ENCODE measurements at places on chromosomes 12 and 14. TPM values are rescaled to one million over a fixed set of nuclear protein-coding genes. Genes with fewer than 3 reads are reported as not detected.

DNA sequence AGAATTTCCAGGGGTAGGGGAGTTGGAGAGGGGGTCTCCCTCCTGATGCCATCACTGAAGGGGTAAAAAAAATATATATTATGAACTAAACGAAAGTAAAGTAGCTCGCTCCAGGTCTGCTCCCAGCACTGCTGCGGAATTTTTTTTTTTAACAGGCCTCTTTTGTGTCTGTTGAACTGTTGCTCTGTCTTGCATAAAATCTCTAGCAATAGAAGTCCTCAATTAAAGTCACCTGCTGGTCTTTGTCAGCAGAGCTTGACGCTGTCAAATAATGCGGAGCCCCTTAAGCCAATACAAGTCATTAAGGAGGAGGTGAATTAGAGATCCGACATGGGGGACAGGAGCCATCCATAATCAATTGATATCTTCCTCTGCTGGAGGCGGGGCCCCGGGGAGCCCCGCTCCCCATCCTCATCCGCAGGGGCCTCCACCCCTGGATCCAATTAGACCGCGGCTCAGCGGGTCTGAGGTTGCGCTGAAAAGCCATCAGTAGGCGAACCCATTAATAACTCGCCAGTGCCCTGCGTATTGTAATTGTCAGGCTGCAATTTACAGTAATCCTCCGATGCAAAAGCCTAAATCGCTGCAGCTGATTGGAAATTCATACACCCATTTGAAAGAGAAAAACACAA lies 85.6 kb downstream of the DICER1 start:
- DNase-seq = no peak

- DNase-seq = no peak
Measured at GRCh38 chr12:93031028-93031427, 101.9 kb upstream of the EEA1 start.

DNA sequence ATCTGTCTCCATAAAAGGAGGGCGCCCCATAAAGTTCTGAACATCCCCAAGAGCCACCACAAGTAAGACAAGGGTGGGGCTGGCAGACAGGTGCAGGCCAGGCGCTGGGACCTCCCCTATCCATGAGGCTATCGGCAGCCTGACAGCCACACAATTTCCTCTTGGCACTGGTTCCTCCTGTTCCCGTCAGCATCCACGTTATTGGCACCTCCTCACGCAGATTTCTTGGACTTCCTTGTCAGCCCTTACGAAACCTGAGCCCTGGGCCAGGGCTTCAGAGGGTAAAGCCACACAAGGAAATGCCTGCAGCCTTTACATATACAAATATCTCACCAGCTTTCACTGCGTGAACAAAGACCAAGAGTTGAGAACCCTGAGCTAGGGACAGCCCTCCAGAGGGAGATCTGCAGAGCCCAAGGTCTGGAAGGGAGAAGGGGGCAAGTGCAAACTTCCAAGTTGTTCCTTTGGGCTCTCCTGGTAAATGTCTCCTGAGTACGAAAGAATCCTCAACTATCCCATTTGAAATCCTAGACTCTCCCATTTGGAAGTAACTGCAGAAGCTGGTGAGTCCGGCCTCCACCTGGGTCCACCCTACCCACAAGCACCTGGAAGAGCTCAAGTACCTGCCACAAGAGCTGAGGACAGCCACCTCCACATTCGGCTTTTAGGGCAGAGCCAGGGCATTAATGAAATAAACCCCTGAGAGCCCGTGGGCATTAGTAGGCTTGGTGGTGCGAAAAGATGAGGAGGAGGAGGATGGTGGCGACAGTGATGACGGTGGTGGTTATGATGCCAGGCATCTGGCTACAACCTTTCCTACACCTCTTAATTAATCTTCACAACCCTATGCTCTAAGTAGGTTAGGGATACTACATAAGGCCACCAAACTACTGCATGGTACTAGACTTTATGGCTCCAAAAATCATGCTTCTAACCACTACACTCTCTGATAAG lies 5.5 kb upstream of the TC2N start:
- no peak for DNase-seq

- peak; percentile 75 for DNase-seq
Measured at GRCh38 chr12:101839324-101840283, 8.8 kb upstream of the GNPTAB start.

DNA sequence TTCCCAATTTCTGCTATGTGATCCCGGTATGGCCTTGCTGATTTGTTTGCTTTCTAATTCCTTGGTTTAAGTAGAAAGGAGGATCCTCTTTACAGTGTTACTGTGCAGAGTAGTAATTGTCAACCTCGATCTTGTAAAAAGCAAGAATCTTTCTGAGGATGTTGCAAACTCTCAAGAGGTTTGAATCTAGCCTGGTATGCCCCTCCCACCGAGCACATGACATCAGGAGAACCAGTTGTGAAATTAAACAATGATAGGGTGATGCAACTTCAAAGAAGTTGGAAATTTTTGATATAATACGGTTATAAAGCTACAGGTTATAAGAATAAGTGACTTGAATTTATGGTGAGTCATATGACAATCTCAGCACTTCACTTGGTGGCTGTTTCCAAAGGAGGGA lies 35.0 kb upstream of the FUT8 start:
- no peak for DNase-seq

- DNase-seq = peak; percentile 66
Measured at GRCh38 chr14:94593749-94594431, 12.7 kb downstream of the SERPINA5 start.

GRCh38 chr14:53354336-53354735 lies 201.2 kb upstream of the DDHD1 start:
- DNase-seq = no peak

- DNase-seq = no peak
Measured at GRCh38 chr14:100623557-100623956, 36.3 kb upstream of the BEGAIN start.

DNA sequence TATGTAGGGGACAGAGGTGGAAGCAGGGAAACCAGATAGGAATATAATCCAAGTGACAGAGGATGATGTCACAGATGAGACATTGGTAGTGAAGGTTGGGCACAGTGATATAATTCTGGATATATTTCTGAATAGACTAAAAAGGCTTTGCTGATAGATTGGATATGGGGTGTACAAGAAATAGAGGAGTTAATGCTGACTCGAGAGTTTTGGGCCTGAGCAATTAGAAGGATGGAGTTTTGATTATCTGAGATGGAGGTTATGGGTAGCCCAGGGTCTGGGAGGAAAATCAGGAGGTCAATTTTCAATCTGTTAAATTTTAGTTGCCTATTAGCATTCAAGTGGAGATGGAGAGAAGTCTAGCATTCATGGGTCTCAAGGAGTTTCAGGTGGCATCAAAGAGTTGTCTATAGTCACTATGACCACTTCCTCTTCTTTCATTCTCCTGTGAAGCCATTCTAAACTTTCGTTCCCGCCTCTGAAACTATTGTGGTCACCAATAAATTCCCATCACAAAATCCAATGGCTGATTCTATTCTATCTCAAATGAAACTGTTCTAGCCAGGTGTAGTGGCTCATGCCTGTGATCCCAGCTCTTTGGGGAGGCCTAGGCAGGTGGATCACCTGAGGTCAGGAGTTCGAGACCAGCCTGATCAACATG lies 10.6 kb upstream of the ANO6 start:
- DNase-seq = no peak

DNA sequence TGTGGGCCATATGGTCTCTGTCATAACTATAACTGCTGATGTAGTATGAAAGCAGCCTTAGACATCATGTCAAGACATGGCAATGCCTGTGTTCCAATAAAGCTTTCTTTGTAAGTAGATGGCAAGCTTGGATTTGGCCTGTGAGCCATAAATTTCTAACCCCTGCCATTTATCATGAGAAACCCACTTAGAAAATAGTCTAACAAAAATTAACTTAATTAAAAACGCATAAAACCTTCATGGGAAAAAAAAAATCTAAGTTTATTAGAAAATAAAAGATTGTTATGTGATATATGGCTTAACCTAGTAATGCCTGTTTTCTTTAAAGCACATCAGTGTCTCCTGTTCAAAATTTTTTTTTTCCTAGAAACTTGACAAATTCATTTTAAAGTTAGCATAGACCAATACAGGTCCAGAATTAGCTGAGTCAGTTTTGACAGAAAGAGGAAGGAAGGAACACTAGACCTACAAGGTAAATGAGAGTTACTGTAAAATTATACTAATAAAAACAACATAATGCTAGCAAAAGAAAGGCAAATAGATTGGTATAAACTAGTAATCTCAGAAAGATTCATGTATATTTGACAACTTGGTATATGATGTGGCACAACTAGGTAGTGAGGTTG lies 68.2 kb downstream of the USP15 start:
- DNase-seq = no peak

DNA sequence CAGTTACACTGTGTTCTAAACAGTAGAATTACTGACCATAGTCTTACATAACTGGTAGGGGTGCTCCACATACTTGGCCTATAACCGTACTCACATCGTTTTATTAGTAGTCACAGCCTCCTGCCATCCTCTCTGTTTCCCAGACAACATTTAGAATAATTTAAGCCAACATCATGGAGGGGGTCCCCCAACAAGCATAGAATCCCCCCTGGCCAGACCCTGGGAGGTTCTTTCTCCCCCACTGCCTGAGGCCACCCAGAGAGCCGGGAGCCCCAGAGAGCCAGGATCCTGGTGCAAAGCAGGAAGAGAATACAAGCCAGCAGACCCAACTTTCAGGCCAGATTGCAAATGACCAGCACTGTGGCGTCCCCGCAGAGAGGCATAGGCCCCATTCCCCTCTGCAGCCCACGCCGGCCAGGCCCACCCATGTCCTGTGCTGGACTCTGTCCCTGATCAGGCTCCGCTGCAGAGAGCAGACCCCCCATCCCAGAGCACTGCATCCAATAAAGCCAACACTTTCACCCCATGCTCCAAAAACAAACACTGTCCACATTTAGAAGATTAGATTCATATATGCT lies 195.2 kb downstream of the NTF3 start:
- no peak for DNase-seq

DNA sequence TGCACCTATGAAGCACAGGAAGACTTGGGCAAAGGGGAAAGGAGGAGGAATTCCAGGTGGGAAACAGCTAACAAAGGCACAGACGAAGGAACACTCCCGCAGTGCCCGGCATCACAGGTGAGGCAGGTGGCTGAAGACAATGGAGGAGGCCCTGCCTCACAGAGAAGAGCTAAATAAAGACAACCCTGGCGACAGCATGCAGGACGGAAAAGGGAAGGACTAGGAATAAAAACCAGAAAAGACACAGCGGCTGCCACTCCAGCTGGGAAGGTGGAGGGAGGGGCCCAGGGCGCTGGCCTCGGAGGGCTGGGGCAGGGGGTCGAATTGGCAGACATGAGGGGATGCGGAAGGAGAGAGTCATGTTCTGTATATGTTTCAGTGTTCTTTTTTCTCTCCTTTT lies 43.0 kb upstream of the ANO2 start:
- DNase-seq = no peak

DNA sequence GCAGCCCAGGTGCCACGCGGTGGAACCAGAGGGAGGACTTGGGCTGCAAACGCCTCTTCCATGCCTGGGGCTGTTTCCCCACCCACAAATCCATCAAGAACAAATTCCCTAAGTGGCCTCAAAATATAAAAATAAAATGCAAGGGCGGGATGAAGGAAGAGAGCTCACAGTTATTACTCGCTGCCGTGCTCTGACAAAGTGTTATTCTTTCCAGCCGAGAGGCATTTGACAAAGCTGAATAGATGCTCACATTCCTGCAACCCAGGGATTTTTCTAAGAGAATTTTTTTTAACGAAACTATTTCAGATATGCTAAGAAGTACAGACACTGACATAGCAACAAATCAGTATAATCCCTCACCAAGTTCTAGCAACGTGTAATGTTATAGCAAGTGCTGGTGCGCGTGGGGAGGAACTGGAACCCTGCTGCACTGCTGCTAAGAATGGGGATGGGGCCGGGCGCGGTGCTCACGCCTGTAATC lies 70.7 kb downstream of the SCARB1 start:
- no peak for DNase-seq

DNA sequence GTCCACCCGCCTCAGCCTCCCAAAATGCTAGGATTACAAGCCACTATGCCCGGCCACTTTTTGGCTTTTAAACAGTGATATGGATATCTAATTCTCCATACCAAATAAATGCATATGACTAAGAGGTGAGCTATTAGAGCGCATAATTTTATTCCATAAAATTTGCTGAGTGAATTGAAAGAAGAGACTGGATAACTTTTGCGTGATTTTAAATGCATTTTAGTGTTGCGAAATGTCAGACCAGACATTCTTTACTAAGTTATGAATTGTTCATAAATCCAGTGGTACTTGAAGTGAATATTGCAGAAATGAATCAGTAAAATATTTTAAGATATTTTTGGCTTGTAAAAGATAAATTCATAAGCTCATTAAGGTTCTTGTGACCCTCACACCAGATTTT lies 50.9 kb upstream of the DIP2B start:
- no peak for DNase-seq

DNA sequence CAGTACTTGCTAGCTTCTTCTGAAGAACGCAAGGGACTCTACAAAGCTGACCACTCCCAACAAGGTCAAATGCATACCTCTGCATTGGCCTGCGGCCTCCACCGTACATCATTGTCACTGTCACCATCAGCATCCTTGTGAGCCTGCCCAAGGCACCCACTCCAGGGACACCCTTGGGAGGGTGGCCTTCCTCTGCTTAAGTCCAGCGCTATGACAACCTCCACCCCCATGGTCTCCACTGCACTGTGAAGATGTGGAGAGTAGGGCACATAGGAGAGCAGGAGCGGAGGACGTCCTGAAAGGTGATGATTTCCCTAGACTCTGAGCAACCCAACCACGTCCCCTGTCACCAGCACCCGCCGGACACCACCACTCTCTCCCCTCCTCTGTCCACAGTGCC lies 252.8 kb downstream of the ALG10 start:
- DNase-seq = no peak

GRCh38 chr12:130677957-130678558 lies 38.0 kb downstream of the RIMBP2 start:
- DNase-seq = no peak

DNA sequence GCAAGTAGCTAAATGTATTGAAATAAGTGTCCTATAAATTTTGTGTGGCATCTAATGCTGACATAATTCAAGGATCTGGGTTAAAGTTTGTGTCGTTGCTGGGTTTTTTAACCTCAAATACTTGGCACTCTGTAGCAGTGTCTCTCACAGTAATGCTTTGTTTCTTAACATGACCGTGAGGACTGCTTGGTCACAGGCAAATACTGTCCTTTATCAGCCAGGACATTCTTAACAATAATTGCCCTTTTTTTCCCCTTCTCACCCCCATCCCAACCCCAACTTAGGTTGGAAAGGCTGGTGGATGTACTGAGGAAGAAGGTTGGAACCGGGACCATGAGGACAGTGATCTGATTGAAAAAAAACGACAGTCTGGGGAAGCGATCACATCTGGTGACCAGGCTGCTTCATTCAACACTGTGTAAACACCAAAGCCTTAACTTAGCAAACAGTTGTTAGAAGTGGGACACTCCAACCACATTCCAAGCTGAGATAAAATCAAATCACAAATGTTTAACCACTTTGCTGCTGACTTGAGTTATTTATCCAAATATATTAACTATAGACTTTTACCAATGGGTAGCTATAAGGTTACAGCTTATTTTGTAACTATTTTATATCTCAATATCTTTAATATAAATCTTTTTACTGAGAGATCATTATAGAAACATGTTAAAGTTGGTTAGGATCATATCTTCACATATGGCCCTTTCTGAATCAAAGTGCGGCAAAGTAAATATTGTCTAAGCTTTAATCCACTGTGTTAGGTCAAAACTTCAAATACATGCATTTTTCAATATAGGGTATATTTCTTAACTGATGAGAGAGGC lies 48.2 kb downstream of the FOXA1 start:
- no peak for DNase-seq

ANO4 gene
- 0.17 TPM for total RNA-seq

ADAMTS20 gene
- not detected for total RNA-seq

OR6C2 gene
- total RNA-seq = not detected

CLEC2A gene
- total RNA-seq = not detected

RIN3 gene
- 6.8 TPM for total RNA-seq

PTGDR gene
- 0.42 TPM for total RNA-seq

AKAP3 gene
- total RNA-seq = 2.0 TPM

EXOC5 gene
- total RNA-seq = 27.4 TPM
